ENCODE measurements at places on chromosomes 3 and 15.
A peak's percentile ranks its signal among the peaks of the same experiment; 100 is the strongest.

- peak; percentile 54 for DNase-seq
Observed at GRCh38 chr3:100045696-100046095, 68.6 kb downstream of the FILIP1L start.

- DNase-seq = no peak
Observed at GRCh38 chr3:179147514-179147872, 664 bp upstream of the PIK3CA start.

GRCh38 chr3:45777111-45777745 lies 19.1 kb downstream of the SLC6A20 start:
- no peak for DNase-seq

GRCh38 chr3:110344897-110345767 lies 726.5 kb upstream of the NECTIN3 start:
- DNase-seq = no peak

- DNase-seq = no peak
Observed at GRCh38 chr3:20700714-20701113, 514.7 kb upstream of the SGO1 start.

DNA sequence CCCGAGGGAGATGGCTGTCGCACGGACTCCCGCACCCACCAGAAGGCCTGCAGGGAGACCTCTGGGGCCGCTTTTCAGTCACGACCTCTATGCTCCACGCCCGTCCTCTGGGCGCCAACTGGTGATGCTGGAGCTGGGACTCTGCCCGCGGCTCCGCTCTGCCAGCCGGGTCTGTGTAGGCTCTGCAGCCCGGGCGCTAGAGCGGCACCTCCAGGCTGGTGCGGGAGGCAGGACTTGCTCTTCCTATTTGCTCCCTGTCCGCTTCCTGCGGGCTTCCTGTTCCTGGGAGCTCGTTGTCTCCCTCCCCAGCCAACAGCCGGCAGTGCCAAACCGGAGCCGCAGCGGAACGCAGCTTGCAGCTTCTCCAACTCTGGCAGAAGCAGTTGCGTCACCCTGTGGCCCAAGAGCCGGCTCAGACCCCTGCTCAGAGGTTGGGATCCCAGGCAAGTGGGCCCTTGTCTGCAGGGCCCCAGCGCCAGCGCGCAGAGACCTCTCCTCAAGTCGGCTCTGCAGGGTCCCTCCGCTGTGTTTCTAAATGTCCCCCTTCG lies 285.9 kb downstream of the XXYLT1 start:
- DNase-seq = peak; percentile 96

Measured in ELF-1 (cell line).